ENCODE measurements at places on chromosomes 6 and 20.

DNA sequence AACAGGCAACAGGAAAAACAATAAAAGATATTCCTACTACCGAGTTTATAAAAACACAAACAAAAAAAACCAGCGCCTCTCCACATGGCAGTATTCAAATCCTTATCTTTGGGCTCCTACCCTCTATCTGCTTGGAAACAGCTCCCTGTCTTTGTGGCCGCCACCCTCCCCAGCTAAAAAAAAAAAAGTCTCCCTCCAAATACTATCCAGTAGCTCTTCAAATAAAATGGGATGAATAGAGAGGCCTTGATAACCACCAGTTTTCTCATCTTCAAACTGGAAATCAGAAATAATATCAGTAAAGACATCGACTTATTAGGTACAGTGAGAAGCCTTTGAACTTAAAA is 96.2 kb downstream of the PSMG4 start:
- no peak for DNase-seq

GRCh38 chr20:51393571-51393970 is 148.9 kb downstream of the NFATC2 start:
- DNase-seq = no peak

- DNase-seq = no peak
Observed at GRCh38 chr6:67009818-67010217, 1302.8 kb upstream of the EYS start.

- DNase-seq = no peak
Observed at GRCh38 chr6:139367810-139368351, 6.6 kb downstream of the CITED2 start.

- DNase-seq = no peak
Observed at GRCh38 chr6:134324141-134324540, 6.2 kb upstream of the SGK1 start.

- DNase-seq = no peak
Observed at GRCh38 chr6:104186831-104187230, 672.9 kb downstream of the HACE1 start.

GRCh38 chr6:151111670-151112069 is 128.1 kb upstream of the AKAP12 start:
- no peak for DNase-seq

GRCh38 chr6:129713806-129714333 is 3.9 kb upstream of the ARHGAP18 start:
- DNase-seq = no peak

GRCh38 chr6:44233567-44234100 is 10.2 kb downstream of the SLC29A1 start:
- DNase-seq = no peak

- DNase-seq = no peak
Observed at GRCh38 chr6:64310214-64310613, 674.6 kb downstream of the PHF3 start.

GRCh38 chr20:11497545-11497944 is 420.1 kb upstream of the BTBD3 start:
- no peak for DNase-seq

- no peak for DNase-seq
Observed at GRCh38 chr20:18678549-18679419, 90.9 kb downstream of the DTD1 start.

GRCh38 chr20:60882836-60883235 is 369.2 kb upstream of the CDH4 start:
- DNase-seq = no peak

GRCh38 chr20:18986895-18987580 is 173.5 kb downstream of the SCP2D1 start:
- DNase-seq = no peak

- DNase-seq = no peak
Observed at GRCh38 chr6:92687278-92687677, 732.1 kb downstream of the EPHA7 start.

GRCh38 chr6:43742285-43742684 is 27.7 kb upstream of the VEGFA start:
- DNase-seq = no peak

DNA sequence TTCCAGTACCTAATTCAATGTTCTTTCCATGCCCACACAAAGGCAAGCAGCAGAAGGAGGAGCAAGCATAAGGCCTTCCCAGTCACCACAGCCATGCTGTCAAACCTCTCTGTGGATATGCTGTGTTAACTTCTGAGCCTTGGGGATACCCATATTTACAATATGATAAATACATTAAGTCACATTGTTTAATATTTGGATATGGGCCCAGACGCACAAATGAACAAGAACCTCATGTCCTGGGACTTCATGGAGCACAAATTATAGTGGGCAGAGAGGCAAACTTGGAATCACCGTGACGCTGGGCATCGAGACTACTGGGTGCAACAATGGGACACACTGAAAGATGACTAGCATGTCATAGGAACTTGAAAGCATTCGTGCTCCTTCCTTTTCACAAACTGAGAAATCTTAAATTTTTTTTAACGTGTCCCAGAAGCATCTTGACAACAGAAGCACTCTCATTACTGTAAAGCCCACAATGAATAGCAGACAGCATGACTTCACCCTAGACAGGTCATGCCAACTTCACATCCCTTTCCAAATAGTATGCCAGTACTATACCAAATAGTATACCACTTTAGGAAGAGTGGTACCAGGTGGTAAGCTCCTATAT is 16.0 kb downstream of the SOD2 start:
- DNase-seq = no peak

GRCh38 chr6:14547284-14547998 is 429.9 kb downstream of the CD83 start:
- DNase-seq = no peak

DNA sequence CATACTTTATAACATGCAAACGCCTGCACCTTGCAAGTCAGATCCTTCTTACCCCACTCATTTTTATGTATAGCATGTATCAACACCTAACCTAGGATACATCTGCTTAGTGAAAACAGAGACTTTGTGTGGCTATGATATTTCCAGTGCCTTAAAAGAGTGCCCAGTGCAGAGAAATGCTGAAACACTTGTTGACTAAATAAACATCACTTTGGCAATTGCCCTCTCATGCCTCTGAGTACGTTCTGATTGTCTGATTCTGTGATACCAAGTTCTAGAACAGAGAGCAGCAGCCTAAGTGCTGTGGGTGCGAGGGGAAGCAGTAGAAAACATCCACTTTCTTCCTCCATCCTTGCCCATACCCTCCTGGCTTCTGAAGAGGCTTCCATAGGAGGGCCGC is 13.6 kb downstream of the PLEKHG1 start:
- no peak for DNase-seq

GRCh38 chr20:3679749-3680700 is 1.8 kb downstream of the ADAM33 start:
- DNase-seq = no peak

- no peak for DNase-seq
Observed at GRCh38 chr20:57188576-57189079, 77.8 kb downstream of the BMP7 start.

- DNase-seq = no peak
Observed at GRCh38 chr20:24316731-24317130, 152.7 kb upstream of the SYNDIG1 start.

GRCh38 chr6:155949256-155949655 is 493.6 kb upstream of the NOX3 start:
- no peak for DNase-seq

DNA sequence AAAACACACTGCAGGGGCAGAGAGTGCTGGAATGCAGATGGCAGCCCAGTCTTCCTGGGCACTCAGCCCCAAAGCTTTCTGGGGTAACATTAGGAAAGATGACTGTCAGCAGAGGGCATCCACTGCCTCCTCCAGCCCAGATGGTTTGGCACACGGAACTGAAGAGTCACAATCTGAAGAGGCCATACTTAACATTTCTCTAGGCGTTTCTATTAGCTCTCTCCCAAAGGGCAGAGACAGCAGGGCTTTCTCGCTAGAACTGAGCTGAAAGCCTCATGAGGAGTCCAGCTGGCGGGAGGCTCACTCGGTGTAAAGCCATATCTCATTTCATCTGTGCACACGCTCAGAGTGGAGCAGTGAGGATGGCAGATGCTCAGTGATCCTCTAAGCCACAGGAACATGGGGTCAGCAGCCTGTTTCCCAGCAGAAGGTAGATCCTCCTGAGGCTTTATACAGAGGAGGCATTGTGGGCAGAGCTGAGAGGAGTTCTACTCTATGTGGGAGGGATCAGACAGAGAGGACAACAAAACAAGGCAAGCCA is 28.1 kb downstream of the ALDH8A1 start:
- no peak for DNase-seq

DNA sequence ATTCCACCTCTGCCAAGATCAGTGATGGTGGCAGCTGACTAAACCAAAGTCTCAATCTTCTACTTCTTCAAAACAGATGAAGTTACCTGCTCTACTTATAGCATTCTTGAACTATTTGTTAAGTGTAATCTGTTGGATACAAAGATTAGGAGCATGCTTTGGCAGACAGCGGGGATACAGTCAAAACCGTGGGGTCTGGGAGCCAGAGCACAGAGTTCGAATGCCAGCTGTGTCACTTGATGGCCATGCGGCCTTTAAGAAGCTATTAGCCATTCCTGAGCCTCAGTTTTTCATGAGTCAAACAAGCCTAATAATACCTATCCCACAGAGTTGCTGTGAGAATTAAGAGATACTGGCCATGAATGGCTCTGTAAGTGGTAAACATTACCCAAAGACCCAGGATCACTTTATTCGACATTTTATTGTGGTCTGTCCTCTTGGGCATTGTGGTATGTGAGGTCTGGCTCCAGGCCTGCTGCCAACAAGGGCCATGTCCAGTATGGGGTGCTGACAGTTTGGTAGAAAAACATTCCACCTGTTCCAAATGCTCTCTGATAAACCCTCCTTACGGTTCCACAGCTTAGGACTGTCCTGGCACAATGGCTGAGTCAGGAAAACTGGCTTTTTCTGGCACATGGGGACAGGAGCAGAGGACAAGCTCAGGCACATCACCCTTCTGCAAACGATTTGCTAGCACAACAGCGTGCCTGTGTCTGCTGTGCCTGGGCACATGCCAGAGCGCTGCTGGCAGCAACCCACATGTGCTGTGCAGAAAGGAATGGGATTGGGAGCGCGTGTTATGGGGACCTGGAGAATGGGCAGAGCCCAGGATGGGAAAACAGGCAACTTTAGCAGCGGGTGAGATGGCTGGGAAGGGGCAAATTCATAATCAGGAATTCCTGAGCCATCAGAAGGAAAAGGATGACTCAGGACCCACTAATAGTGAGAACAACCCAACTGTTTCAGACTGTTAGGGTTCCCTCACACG is 15.7 kb upstream of the FAM83C start:
- DNase-seq = no peak

DNA sequence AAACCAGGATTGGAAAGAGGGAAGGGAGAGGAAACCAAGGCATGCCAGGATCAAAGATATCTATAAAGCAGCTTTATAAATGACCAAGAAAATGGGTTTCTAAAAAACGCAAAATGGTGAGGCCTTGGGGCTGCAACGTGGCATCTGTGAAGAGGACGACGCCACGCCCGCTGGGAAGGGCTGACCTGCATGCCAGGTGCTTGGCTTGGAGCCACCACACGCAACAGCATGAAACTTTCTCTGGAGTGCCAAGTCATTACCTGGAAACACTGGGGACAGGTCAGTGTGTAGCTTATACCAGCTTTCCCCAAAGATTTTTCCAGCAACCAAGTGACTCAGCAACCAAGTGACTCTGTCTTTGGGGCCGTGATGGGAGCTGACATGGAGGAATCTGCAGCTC is 82.5 kb downstream of the POPDC3 start:
- no peak for DNase-seq

DNA sequence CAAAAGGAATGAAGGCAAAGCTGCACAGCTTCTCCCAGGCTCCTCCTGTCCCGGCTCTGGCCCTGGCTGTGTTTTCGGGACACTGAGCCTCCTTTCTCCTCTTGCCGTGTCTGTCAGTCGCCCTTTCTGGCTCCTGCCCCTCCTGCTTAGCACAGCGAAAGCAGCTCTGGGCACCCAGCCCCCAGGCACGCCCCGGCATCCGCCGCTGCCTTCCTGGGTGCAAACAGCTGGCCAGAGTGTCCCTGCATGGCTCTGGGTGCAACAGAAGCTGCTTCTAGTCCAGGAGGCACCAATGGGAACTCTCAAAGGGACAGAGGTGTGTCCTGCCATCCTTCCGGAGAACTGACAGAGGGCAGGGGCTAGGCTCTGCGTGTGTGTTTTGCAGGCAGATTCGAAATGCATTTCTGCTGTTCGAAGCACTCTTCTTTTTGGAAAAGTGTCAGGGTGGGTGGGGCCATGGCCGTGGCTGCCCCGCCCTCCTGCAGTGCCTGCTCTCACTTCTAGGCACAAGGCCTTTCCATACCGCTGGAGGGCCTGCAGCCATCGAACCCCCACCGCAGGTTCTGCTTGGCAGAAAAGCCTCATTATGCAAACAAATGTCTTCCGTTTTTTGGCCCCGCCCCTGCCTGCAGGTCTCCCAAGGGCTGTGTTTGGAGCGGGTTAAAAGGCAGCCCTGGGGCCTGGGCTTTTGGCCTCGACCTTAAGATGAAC is 15.5 kb downstream of the COL9A3 start:
- DNase-seq = no peak

DNA sequence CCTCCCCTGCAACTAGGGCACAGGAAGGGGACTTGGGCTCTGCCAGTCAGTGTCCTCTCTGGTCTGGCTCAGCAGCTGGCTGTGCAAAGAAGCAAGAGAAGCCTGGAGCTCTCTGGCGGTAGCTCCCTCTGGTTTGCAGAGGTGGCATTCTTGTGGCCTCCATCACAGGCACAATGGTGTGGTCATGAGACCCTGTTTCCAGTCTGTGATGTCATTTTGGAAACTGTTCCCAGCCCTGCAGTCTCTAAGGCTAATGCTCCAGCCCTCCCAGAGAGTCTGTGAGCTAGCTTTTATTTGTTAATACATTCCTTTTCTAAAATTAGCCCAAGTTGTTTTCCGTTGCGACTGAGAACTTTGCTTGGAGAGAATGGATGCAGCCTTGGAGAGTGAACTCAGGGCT is 69.5 kb upstream of the FOXQ1 start:
- no peak for DNase-seq

GRCh38 chr20:18016772-18017171 is 40.9 kb downstream of the OVOL2 start:
- DNase-seq = no peak

DNA sequence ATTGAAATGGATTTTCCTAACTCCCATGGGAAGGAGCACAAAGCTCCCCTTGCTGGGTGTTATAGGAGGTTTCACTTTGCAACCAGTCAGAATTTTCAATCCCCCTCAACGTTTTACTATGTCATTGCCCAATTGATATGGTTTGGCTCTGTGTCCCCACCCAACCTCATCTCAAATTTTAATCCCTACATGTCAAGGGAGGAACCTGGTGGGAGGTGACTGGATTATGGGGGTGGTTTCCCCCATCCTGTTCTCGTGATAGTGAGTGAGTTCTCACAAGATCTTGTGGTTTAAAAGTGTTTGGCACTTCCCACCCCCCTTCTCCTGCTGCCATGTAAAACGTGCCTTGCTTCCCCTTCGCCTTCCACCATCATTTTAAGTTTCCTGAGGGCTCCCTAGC is 62.9 kb downstream of the ZMYND8 start:
- DNase-seq = no peak

DNA sequence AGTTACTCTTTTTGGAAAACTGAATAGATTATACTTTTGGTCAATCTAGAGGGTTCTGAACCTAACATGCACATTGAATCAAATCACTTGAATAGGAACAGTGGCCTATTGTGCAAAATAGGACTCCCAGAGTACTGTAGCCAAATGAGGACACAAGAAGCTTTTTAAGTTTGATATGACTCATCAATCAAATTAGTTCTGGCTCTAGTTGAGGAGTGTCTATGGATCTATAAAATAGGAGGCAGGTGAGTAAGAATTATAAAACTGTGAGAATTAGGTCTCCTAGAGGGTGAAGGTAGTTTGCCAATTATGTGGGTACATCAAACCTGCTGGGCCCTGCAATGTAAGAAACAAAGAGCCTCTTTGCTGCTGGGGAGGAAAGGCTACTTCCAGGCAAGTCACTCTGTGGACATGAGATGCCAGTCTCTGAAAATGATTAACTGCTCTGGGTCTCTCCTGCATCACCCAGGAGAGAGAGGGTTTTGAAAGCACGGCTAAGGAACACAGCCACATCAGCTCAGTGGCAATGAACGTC is 112.3 kb downstream of the RCAN2 start:
- no peak for DNase-seq

All from T-helper 2 cell (primary cell).